ENCODE measurements at places on chromosomes 3 and 15.

- DNase-seq = no peak
These were observed 30.2 kb downstream of the KY start for GRCh38 chr3:134620476-134621115.

DNA sequence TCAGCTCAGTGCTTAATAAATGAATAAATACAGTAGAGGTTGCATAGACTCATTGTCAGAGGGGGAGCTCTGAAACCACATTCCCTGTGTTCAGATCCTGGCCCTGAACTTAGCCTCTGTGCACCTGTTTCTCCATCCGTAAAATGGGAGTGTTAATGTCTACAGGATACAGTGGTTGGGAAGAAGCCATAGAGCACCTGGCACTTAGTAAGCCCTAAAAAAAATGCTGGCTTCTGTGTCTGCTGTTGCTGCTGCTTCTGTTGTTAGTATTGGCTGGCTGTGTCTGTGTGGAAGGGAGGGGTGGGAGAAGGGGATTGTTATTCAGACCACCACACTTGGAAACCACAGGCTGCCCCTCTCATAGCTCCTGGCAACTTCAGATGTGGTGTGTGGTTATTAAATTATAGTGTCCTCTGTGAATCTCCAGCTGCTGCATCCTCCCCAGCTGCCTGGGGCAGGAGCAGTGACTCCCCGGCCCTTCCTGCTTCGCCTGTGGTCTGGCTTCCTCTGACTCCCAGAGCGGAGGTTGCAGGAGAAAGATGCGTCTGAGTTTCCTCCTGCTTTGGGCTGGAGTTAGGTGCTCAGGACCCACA is 31.0 kb downstream of the FGD5 start:
- DNase-seq = no peak

- no peak for DNase-seq
These were observed 52.4 kb downstream of the SLC9A9 start for GRCh38 chr3:143795874-143796273.

DNA sequence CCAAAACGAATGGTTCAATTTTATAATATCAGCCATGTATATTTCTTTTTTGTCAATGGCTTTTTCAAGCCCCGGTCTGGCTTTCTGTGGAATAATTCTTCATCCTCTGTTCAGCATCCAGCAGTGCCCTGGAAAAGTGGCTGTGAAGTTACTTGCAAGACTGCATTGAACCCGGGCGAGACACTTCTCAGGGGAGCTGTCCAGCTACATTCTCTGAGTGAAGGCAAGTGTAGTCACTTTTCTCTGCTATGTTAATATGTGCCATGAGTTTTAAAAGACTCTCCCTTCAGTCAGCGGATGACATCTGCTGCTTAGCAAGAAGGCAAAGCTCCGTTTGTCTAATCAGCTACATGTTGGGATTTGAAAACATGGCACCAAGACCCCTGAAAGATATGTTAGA is 81.3 kb upstream of the RGMA start:
- no peak for DNase-seq

GRCh38 chr15:69860921-69861320 is 236.8 kb downstream of the TLE3 start:
- no peak for DNase-seq

GRCh38 chr3:127679534-127680145 is 6.9 kb downstream of the ABTB1 start:
- DNase-seq = no peak

DNA sequence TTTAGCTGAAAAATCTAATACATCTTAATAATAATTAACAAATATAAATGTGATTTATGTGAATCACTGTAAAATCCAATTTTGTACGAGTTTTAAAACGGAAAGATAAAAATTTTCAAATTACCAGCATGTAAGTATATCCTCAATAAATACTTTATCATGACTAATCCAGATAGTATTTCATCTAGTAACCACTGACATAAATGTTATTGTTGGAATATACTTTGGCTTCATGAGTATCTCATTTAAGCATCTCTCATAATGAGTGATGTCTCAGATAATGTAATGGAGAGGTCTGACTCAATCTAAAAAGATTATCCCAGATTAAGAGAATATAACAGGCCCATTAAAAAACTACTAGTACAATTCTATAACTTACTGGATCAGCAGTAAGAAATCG is 216.3 kb downstream of the STAG1 start:
- no peak for DNase-seq

DNA sequence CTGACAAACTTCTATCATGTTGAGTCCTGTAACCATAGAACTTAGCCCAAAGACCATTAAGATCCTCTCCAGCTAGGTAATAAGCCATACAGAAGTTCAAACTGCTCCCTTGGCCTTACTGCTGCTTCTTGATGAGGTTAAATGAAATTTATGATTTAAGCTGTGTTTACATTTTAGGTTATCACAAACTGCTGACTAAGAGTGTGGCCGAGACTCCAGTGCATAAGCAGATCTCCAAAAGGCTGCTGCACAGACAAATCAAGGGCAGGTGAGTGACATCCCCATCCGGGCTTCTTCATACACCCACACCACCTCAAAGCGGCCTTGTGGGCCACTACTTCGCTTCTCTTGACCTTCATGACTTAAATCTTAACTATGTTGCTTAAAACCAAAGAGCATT is 39.0 kb downstream of the KIF7 start:
- DNase-seq = no peak

DNA sequence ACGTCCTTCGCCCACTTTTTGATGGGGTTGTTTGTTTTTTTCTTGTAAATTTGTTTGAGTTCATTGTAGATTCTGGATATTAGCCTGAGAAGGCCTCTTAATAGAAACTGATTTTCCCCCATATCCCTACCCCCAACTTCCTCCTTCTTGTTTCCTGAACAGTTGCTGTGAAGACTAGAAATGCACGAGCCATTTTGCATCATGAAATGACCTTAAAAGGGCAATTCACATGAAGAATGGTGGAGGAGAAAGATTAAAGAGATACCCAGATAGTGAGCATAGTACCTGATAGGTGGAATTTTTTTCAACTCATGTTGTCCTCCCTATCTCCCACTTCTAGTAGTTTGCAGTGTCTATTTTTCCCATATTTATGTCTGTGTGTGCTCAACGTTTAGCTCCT is 55.2 kb upstream of the KCNH8 start:
- DNase-seq = no peak

- DNase-seq = no peak
These were observed 128.9 kb downstream of the NSMCE3 start for GRCh38 chr15:29140475-29141307.

DNA sequence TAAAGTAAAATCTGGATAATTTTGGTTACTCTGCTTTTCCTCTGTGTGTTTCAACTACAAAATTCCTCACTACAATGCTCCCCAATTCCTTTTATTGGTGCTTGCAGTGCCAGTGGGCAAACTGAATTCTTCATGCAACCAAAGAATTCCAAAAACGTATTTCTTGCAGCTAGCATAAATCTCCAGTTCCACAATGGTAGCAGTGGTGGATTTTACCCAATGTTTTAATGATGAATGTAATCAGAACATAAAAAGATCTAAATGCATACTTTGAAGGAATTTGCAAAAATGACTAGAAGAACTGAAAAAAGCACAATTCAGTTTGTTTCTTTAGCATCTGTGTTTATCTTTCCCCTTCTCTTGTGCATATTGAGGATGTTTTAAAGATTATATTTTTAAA is 359.6 kb upstream of the TPRG1 start:
- no peak for DNase-seq

DNA sequence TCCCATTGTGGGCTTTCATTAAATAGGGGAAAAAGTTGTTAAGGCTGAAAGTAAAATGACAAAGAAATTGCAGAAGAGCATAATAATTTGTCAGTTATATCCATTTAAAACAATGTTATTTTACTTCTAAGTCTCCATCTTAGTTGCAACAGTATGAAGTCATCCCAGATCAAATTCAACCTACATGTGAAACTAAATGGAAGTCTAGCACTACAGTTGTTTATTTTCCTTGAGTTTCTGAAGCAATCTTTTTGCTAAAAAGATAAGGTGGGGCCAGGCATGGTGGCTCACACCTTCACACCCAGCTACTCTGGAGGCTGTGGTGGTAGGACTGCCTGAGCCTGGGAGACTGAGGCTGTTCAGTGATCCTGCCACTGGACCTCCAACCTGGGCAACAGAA is 80.2 kb downstream of the DPH6 start:
- DNase-seq = no peak

DNA sequence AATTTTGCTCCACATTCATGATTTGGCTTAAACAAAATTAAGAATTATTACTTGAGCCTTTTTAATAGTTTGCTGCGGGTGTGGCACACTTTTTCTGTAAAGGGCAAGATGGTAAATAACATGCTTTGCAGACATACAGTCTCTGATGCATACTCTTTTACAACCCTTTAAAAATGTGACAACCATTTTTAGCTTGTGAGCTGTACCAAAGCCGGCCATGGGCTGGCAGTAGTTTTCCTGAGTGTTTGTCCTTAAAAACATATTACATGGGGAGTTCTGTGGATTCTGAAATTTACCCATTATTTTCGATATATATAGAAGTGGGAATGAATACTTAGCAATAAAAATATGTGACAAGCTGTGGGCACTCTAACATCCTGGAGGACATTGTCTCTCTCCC is 163.4 kb downstream of the FNDC3B start:
- no peak for DNase-seq

- no peak for DNase-seq
These were observed 80.7 kb downstream of the NR2E3 start for GRCh38 chr15:71891026-71891425.

GRCh38 chr3:147649475-147649874 is 240.3 kb downstream of the ZIC1 start:
- no peak for DNase-seq

GRCh38 chr3:98731720-98732285 is 31.3 kb upstream of the ST3GAL6 start:
- DNase-seq = no peak

DNA sequence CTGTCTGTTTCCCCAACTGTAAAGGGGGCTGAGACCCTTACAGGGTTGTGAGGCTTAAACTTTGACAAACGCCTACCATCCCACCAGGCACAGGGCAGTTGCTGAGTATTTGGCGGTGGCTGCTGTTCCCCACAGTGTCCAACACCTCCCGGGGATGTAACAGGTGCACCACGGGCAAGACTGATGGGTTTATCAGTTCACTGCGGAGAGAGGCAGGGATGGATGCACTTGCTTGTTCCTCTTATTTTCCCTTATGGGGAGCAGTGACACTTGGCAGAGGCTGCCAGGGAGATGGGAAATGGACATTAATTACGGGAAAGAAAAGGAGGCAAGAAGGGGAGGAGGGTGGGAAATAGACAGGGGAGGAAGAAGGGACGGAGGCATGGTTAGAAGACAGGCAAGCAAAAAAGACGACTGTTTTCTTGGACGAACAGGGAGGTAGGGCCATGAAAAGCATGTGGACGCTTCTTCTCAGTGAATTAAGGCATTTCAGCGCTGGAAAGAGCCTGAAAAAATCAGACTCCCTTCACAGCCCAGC is 16.6 kb upstream of the ADIPOQ start:
- no peak for DNase-seq

DNA sequence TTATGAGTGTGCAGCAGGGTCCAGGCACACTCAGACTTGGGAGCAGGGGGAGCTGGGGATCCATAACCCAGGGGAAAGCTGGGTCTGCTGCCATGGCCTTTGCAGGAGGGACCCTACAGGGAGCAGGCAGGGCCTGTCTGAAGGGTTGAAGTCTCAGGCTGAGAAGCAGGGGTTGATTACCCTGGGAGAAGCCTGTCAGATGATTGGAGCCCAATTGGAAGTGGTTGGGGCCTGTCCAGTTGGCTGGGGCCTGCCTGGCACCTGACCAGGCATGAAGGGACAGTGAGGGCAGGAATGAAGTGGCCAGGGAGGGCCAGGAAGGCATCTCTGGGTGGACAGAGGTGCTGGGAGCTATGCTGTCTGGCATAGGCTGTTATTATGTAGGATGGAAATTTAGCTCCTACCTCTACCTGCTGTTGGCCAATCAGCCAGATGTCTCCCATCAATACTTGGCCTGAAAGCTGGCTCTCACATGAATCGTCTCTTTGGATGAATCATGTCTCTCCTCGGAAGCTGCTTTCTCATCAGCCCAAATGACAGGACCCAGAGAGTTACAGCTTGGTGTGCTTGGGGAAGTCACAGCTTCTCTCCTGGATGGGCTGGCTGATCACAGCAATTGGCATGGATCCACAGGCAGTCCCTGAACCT is 27.4 kb upstream of the SLCO2A1 start:
- no peak for DNase-seq

- no peak for DNase-seq
These were observed 176.1 kb upstream of the THBS1 start for GRCh38 chr15:39404767-39405181.

DNA sequence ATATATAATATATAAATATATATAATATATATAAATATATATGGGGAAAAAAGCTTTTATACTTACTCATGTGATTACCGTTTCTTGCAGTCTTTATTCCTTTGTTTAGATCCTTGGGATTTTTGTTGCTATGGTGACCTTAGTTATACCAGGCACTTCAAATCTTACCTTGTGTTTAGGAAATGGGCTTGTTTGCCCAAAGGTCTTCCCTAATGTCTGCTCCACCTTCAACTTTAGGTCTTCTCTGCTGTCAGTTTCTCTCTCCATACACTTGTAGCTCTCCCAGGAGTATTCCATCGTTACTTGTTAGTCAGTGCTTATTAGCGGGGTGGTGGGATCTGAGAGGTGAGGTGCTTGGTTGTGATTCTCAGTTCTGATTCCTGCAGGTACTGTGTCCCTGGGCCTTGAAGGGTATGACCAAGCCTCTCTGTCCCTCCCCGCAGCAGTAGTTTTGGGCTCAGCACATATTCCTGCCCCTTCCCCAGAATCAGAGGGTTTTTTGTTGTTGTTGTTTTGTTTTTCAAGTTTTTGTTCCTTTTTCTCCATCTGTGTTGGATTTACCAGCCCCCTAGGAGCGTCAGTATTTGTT is 9.6 kb upstream of the LAMP3 start:
- DNase-seq = no peak

- no peak for DNase-seq
These were observed 50.9 kb downstream of the TCF12 start for GRCh38 chr15:56969265-56969895.

DNA sequence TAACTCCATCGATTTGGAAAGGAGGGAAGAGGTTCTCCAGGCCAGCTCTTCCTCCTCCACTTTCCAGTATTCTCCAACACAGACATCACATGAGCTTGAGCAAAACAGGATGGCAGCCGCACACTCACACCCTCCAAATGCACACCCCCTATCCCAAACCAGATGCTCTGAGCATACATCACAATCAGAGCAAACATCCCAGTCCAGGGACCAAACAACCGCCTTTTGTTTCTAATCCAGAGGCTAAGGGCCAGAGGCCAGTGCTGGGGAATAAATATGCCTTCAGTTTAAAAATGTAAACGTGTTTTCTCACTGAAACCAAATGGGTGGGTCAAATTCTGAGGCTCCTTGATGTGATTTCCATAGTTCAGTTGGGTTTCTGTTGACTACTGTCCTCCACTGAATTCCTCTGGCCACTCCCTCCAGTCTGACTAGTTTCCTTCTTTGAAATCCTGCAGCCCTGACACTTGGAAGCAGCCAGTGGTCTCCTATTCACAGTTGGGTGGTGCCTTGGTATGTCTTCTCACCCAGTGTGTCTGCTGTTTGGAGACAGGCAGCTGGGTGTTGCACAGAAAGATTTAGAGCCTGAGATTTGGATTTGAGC is 19.2 kb upstream of the MFGE8 start:
- no peak for DNase-seq
